ENCODE measurements at places on chromosomes 7 and 10.

- peak; percentile 100 for DNase-seq
Measured at GRCh38 chr7:77798394-77799077, at the start of the genes PHTF2 and TMEM60. TSS of gene PHTF2 (plus strand) at chr7:77798773. TSS of gene TMEM60 (minus strand) at chr7:77798434. CDS start at chr7:77794373, 4,061 bp downstream.

GRCh38 chr10:62817766-62818425 is 1.7 kb upstream of the EGR2 start:
- peak; percentile 62 for DNase-seq

GRCh38 chr10:49327036-49327813 is 28.3 kb downstream of the C10orf71 start:
- no peak for DNase-seq

DNA sequence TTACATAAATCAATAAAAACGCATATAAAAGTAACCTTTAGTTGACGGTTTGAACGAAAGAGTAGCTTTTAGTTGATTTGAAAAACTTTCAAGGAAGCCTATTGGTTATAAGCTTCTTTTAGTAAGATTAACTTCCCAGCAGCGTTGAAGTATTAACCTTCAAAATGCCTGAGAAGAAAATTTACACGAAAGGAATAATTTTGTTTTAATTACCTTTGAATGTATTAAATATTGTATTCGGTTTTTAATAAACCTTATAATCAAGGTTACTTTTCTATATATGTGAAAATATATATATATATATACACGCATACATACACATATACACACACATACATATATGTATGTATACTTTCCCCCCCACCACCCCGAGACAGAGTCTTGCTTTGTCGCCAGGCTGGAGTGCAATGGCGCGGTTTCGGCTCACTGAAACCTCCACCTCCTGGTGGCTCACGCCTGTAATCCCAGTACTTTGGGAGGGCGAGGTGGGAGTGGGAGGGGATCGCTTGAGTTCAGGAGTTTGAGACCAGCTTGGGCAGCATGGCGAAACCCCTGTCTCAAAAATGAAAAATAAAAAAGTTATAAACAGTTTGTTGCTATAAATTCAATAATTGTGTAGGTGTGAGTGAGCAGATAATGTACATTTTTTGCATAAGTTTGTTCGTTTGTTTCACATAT is 57.6 kb upstream of the EZH2 start:
- peak; percentile 72 for DNase-seq

DNA sequence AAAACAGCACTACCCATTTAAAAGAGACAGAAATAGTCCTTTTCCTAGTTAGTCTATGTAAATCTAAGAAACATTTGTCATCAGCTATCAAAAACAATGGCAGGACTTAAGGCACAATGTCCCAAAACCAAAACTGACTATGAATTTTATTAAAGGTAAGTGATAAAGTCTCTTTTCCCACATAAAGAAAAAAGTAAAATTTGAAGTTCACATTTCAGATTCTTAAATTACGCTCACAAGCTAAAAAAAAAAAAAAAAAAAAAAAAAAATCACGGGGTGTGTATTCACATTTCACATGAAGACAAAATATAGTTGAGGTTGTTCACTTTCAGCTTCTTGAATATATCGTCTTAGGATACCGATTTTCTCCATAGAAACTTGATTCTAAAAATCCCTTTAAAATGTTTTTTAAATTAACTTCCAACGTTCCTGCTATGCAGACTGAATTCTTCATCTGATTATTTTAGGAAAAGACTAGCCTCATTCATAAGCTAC is 1.6 kb downstream of the P4HA1 start:
- no peak for DNase-seq

GRCh38 chr10:85995791-85996190 is 370.8 kb downstream of the GRID1 start:
- DNase-seq = no peak

DNA sequence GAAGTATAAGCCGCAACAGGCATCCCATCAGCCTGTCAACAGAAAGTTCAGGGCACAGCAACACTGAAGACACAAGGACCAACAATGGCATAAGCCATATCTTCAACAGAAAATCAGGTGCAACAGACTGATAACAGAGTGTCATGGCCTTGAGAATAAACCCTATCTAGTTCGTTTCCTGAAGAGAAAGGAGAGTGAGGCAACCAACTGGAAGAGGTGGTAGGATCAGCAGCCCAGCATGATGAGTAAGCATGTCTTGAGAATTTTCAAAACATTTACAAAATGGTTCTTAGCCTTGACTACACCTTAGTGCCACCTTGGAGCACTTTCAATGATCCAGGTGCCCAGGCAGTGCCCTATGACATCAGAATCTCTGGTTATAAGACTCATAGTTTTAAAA is 290.2 kb upstream of the SEMA3C start:
- DNase-seq = no peak

- no peak for DNase-seq
Measured at GRCh38 chr7:30896036-30896435, 15.6 kb upstream of the AQP1 start.

GRCh38 chr7:56483153-56483552 is 366.9 kb upstream of the NUPR2 start:
- DNase-seq = no peak

GRCh38 chr7:47830015-47830414 is 118.3 kb downstream of the PKD1L1 start:
- no peak for DNase-seq

GRCh38 chr7:148419856-148420832 is 170.4 kb upstream of the C7orf33 start:
- DNase-seq = no peak

All from endothelial cell of umbilical vein (primary cell).